ENCODE measurements at places on chromosomes 2 and 18.

- no peak for DNase-seq
Measured at GRCh38 chr18:34847408-34847807, 137.3 kb downstream of the DTNA start.

GRCh38 chr2:234479465-234479864 lies 17.4 kb downstream of the ARL4C start:
- DNase-seq: no peak

DNA sequence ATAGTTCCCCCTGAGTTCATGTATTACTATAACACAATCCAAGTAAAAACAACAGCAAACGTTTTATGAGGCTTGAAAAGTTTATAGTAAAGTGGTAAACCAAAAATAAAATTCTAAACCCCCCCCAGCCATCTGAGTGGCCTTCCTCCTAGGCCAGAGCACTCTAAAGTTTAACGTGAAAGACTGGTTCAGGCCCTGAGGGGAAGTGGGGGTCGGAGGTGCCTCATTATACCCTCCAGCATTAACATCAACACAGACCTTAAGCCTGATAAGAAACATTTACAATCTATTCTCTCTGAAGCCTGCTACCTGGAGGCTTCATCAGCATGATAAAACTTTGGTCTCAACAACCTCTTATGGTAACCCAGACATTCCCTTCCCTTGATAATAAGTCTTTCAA lies 29.0 kb upstream of the CNGA3 start:
- DNase-seq: no peak

GRCh38 chr18:13577091-13577697 lies 149.2 kb downstream of the FAM210A start:
- no peak for DNase-seq

- DNase-seq: no peak
Measured at GRCh38 chr2:13046557-13047165, 329.9 kb downstream of the TRIB2 start.

- DNase-seq: no peak
Measured at GRCh38 chr2:236688157-236688556, 118.5 kb downstream of the ACKR3 start.

DNA sequence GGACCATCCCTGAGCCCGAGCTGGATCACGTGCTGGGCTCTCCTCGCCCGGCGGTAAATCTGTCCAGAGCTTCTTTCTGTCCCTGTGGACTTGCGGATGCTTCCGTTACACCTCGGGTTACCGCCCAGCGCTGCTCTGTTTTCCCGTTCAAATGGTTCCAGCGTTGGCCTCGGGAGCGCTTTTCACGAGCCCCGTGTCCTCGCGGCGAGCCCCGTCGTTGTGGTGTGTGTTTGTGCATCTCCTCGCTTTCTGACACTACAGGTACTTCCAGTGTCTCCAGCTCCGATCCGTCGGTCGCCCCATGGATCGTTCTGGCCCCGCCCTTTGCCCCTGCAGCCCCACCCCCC lies 77.4 kb downstream of the RTP5 start:
- DNase-seq: no peak

DNA sequence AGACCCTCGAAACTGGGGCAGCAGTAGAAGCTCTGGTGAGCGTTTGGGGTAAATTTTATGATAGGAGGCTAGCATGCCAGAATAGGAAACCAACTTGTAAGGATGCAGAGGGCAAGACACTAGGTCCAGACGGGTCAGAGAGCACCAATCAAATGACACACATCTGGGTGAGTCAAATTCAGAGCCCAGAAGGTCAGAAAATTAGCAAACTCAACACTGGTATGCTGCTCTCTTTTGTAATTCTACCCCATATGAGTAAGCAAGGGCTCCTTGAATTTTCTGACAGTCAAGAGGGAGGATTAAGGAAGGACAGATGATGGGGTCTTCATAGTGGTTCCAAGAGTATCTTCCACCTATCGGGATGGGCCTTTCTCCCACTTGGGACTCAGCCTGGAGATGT lies 209.8 kb downstream of the BCL2 start:
- no peak for DNase-seq

DNA sequence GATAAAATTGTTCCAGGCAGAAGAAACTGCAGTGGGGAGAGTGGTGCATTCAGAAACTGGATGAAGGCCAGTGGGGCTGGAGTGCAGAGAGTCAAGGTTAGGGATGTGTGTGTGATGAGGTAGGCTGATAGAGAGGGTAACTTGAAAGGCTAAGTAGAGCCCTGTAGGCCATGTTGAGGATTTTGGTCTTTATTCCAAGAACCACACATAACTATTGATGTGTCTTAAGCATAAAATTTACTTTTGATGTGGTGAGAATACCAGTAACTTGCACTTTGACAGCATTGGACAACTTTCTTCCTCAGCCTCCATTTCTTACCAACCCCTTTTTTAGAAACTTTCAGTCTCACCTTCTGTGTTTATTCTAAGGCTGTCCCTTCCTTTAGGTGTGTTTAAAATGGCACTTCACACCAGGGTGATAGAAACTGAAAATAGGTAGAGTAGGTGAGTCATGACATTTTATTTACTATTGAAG lies 22.6 kb downstream of the MTX2 start:
- no peak for DNase-seq

DNA sequence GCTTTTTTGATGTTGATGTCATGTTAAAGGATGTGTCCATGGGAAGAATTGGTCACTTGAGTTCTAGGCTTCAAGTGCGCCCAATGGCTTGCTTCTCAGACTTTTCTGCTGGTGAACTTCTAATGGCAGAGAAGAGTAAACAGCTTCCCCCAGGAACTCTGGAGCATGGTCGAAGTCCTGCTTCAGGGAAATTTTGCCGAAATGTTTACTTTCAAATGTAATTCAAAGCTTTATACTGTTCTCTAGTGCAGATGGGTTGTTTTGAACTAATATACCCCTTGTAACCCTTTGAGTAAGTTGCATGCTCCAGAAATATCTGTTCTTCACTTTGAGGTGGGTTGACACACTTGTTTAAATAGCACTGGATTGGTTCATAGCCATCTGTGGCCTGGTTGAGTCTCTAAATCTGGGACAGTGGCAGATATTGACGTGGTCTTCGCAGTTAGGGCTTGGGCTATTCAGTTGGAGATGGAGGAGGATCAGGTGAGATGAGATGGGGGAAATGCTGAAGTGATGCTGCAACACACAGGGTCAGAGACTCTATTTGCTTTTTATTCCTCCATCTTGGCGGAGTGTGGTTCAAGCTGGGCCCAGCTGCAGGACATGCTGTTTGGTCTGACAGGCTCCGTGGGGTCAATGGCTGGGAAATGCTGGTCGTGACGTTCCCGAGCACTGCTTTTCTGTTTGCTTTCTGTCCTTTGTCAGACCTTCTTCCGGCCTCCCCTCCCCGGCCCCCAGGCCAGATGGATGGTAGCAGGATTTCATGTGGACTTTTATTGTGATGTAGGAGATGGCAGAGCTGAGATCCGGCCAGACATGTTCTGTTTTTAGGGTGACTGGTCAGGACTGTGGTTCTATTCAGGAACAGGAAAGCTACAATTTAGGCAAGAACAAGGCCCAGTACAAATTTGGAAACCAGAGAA lies 35.9 kb downstream of the MYO1B start:
- no peak for DNase-seq

DNA sequence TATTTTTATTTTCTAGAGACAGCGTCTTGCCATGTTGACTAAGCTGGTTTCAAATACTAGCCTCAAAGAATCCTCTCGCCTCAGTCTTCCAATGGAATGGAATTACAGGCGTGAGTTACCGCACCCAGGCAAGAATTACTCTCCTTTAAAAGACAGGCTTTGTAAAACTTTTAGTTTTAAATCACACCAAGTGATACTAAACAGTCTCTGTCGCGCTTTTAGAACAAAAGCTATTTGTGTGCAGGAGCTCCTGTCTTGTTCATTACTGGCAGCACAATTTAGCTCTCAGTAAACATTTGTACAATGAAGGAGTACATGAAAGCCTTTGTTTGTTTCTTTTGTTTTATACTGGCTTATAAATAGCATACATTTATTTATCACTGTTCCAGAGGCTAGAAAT lies 1719.2 kb upstream of the PIK3C3 start:
- DNase-seq: no peak

DNA sequence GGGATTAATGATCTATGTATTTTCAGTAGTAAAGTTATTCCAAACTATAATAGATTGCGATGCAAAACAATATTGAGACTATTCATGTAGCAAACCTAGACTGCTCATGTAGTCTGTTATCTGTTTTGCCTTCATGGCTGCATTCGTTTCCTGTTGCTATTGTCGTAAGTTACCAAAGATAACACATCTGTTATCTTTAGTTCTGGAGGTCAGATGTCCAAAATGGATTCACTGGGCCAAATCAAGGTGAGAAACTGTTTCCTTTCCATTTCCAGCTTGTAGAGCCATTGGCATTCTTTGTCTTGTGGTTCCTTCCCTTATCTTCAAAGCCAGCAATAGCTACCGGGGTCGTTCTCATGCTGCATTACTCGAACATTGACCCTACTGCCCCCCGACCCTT lies 20.9 kb downstream of the ITGAV start:
- DNase-seq: no peak

- DNase-seq: no peak
Measured at GRCh38 chr2:69791045-69791444, 38.4 kb upstream of the GMCL1 start.

DNA sequence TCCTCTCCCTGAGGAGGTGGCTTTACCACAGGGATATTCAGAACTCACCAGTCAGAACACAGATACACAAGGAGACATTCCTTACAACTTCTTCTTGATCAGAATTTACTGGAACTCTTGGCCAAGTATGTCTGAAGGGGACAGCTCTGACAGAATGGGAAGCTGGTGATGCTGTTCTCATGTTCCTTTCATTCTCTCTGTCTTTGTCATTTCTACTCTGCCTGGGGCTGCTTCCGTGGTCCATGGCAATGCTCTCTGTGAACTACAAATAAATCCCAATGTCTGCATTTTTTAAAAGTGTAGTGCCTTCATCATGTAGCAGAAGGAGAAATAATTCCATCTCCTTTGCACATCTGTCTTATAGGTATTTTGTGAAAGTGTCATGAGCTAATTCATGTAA lies 730.3 kb downstream of the CNTNAP5 start:
- DNase-seq: no peak

GRCh38 chr2:9306911-9307310 lies 100.3 kb downstream of the ASAP2 start:
- no peak for DNase-seq

DNA sequence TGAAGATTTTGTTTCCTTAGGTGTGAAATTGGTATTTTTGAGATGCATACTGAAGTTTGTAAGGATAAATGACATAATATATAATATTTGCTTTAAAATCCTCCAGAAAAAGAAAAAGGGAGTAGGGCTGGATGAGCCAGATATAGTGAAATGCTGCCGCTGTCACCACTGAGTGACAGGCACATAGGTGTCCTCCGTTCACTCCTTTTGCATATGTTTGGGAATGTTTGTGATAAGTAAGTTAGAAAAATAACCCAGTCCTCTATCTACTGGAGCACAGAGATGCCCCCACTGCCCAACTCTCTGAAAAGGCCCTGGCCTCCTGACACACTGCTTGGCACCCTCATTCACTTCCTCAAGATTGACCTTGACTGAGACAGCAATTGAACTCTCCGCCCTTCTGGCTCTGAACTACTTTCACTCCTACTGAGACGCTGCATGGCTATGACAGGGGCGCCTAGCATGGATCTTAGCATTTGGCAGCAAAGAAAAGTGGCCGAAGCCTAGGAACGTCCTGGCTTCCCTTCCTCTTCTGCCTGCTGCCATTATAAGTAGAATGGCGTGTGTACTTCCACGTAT lies 10.1 kb downstream of the ID2 start:
- DNase-seq: no peak

All from stimulated activated CD4-positive, alpha-beta T cell treated with anti-CD3 and anti-CD28 coated beads, Interleukin-1b, Interleukin-23, amount 100 ng/mL, for 1 hour (primary cell).